ENCODE measurements at places on chromosomes 3 and 15.

DNA sequence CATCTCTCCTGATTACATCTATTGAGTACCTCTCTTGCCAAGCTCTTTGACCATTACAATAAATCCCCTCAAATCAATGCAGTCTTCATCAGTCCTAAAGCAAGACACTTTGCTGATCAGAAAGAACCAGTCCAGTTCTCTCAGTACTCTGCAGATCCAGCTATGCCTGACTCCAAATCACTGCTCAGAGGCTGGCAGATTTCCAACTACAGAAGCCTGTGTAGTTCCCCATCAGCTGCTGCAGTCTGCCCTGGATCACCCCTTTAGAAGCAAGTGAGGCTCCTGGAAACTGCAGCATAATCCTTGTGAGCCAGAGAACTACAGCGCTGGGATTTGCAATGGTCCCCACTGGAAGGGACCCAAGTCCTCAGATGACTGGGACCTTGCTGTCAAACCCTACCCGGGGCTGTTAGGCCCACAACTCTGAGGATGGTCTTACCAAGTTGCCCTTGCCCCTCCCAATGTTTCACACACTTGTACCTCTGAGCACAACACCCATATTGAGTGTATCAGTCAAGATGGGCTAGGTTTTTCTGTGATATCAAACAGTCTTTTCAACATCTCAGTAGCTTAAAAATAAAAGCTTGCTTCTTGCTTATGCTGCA, 81.9 kb upstream of the TOPAZ1 start:
- no peak for DNase-seq

DNA sequence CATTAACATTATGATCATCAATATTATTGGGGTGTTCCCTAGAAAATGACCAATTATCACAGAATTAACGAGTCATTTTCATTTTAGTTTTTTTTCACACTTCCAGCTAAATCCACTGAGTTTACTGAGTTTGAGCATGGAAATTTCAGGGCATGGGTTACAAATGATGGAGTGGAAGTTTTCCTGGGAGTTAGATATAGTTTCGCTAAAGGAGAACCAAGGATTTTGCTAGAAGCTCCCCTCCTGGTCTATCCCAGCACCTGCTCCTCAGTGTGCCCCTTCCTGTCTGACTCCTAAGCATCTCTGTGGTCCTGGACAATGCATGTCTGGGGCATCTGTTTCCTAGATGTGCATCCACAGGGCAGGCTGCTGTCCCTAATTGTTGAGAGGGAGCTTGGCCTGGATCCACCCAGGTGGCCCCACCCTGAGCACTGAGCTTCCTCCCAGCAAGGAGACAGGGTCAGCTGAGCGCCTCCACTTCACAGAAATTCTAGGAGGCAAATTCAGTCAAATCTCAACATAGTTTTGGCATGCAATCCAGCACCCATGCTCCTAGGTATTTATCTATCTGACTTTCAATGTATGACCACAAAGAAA, 102.3 kb upstream of the GOLGA6L6 start:
- DNase-seq, result no peak

- no peak for DNase-seq
Observed at GRCh38 chr3:46221938-46222337, 13.8 kb upstream of the CCR1 start.

GRCh38 chr3:46609212-46609721, 3.1 kb upstream of the FAM240A start:
- DNase-seq, result no peak

DNA sequence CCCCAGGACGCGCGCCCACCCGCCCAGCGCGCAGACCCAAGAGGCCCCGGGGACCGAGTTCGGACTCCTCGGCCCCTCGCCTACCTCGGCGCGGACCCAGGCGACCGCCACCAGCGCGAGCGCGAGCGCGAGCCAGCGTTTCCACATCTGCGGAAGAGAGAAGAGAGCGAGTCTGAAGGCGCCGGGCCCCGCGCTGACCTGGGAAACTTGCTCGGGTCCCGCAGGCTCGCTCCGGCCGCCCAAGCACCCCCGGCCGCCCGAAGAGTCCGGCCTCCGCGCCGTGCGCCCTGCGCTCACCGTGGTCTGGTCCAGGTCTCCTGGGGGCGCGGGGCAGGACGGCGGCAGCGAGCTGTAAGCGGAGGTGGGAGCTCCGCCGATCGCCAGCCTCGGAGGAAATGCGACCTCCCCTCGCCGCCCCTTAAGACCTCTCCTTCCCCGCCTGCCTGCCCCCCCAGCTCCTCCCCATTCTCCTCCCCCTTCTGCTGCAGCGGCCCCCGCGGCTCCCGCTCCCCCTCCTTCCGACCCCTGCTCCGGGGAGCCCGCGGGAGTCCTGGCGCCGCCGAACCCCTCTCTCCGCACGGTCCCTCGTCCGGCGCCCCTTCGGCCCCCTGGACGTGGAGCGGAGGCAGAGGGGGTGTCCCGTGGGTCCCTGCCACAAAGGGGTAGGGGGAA, at the start of gene FSTL1:
TSS of gene FSTL1 (minus strand) at position 393 of the 672 bp plus-strand sequence. CDS start at position 147, 246 bp downstream.
- DNase-seq, result no peak

GRCh38 chr3:52848617-52849016, 13.8 kb upstream of the MUSTN1 start:
- DNase-seq, result no peak

- no peak for DNase-seq
Observed at GRCh38 chr3:102510663-102511062, 75.8 kb downstream of the ZPLD1 start.

GRCh38 chr3:18888819-18889218, 259.5 kb upstream of the KCNH8 start:
- no peak for DNase-seq

- no peak for DNase-seq
Observed at GRCh38 chr3:124108446-124108845, 116.5 kb upstream of the ROPN1 start.

- DNase-seq, result no peak
Observed at GRCh38 chr3:114299941-114300624, 6.3 kb downstream of the TIGIT start.

GRCh38 chr15:70080347-70080746, 17.4 kb downstream of the TLE3 start:
- no peak for DNase-seq

- no peak for DNase-seq
Observed at GRCh38 chr3:185115371-185115770, 37.5 kb downstream of the C3orf70 start.

GRCh38 chr3:191334346-191334893, 4.1 kb upstream of the UTS2B start:
- no peak for DNase-seq

GRCh38 chr3:117563063-117563462, 853.5 kb downstream of the TUSC7 start:
- no peak for DNase-seq

DNA sequence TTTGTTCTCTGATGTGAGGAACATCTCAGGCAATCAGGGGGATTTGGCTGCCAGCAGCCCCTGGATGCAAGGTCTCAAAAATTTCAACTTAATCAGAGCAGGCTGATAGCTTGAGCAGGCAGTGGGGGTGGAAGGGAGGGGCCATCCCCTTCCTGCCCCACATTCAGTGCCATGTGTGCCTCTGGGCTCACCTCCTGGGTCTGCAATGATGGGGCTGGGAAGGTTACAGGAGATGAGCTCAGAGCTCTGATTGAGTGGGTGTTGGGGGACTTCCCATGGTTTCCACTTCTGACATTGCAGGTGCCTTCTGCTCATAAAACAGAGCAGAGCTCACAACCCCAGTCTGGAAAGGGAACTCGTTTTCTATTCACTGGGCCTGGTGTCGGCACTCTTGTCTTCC, 37.0 kb downstream of the PARP16 start:
- DNase-seq, result peak; percentile 44

DNA sequence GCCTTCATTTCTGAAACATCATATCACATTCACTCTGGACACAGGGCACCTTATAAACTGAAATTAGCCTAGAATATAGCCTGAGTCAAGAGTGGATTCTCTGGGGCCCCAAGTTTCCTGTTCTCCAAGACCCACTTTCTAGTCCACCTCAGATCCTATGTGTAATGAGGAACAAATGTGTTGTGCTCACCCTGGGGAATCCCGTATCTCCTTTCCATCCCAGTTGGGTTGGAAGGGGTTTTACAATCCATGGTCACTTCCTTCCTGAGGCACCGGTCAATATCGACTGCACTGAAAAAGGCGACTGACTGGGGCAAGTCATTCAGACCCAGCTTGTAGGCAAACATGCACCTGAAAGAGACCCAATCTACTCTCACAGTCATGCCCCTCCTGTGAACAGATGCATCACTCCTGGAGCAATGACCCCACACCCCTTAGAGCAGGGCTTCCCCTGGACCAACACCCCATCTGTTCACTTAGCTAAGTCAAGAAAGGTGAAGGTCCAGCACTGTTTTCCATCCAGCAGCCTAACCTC, 17.4 kb downstream of the POLG start:
- no peak for DNase-seq

DNA sequence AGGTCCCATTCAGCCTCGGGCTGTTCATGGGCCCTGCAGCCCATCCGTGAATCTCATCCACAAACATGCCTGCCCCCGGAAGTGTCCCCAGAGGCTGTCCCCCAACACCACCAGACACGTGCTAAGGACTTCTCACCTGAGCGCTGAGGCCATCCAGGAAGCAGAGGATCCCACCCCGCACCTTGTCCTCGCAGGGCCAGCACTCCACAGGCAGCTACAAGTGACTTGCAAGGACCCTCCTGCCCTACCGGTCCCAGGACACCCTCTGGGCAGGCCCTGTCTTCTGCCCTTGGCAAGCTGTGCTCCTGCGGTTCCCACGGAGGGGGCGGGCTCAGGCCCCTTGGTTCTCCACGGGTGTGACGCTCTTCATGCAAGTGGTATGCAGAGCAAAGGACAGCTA, 146.0 kb downstream of the NUP210 start:
- DNase-seq, result no peak

DNA sequence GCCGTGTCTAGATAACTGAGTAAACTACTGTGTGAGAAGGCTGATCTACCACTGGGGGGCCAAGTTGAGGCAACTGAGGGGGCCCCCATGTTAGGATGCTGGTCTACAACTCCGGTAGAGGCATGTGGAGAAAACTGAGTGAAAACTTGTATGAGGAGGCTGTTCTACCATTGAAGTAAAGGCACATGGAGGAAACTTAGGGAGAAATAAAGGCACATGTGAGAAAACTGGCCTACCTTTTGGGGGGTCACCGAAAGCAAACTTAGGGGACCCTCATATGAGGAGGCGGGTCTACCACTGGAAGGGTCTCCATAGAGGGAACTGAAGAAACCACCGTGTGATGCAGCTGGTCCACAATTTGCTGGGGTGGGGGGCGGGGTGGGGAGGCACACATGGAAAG, 155.2 kb downstream of the FBLN2 start:
- no peak for DNase-seq

DNA sequence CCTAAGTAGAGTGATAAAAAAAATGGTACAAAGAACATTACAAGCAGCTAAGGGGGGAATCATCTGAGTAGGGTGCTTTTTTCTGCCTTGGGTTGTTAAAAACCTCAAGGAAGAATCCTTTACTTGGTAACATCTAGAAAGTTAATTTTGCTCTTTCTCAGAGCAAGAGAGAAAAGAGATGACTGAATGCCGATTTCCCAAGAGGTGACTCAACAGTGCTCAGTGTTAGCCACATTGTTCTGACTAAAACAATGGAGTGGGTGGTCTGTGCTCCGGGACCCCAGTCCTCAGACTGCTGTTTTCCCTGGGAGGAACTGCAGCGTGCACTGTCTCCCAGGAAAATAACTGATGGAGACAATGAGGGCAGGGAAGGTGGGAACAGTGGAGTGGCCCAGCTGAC, 41.1 kb upstream of the RASGRP1 start:
- no peak for DNase-seq

DNA sequence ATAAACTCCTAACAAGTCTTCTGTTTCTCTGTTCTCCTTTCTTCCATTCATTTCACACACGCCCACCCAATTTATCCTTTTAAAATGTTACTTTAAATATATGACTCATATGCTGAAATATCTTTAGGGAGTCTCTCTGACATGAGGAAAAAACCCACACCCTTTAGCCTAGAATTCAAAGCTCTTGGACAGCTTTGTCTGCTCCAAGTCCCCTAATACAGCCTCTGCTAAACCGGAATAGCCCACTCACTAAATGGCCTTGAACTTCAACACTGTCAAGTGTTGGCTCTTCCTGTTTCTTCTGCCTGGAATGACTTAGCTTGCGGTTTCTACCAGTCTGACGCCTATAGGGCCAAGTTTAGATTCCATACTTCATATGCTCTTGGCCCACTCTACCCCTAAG, 3.3 kb upstream of the CD96 start:
- no peak for DNase-seq

DNA sequence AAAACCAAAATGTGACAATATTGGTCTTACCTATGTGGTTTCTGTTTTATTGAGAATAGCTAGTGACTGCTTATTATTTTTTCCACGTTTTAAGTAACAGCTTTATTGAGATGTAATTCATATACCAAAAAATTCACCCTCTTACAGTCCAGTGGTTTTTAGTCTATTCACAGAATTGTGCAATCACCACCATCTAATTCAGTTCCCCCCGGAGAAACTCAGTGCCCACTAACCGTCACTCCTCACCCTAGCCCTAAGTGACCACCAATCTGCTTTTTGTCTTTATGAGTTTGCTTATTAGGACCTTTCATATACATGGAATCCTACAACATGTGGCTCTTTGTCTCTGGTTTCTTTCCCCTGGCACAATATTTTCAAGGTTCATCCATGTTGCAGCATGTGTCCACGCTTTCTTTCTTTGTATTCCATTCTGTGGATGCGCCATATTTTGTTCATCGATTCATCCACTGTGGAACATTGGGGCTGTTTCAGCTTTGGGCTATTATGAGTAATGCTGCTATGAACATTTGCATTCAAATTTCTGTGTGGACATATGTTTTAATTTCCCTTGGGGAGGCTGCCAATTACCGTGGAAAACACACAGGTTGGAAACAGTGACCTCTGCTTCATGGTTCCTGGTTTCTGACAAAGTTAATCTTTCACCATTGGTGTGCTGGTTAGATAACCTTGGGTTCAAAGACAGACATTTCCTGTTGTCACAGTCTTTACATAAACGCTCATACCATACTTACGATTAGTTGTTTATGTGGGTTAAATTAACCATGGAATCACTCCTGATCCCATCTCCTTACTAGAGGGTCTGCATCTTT, 3.2 kb upstream of the BCL2L10 start:
- no peak for DNase-seq

GRCh38 chr3:8550611-8551010, 49.0 kb downstream of the LMCD1 start:
- no peak for DNase-seq

- DNase-seq, result no peak
Observed at GRCh38 chr3:65037861-65038260, 350.1 kb upstream of the ADAMTS9 start.

- no peak for DNase-seq
Observed at GRCh38 chr15:70195171-70195570, 97.5 kb upstream of the TLE3 start.

DNA sequence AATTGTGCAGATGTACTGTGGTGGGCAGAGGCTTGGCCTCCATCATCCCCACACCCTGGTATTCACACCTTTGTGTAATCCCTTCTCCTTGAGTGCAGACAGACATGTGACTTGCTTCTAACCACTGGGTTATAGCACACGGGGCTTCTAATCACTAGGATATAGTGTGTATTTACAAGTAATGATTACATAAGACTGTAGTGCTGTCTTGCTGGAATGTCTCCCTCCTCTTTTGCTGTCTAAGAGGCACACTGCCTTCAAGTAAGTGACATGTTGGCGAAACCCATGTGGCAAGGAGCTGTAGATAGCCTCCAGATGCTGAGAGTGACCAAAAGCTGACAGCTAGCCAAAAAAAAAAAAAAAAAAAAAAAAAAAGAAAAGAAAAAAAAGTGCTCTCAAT, 542.7 kb upstream of the MDFIC2 start:
- no peak for DNase-seq

Measured in T-helper 2 cell (primary cell).